ENCODE measurements at places on chromosomes 4 and X. TPM values are rescaled to one million over a fixed set of nuclear protein-coding genes. Genes with fewer than 3 reads are reported as not detected.

TMPRSS11A gene
- total RNA-seq, result not detected

PIR gene
- 20.0 TPM for total RNA-seq

SSX1 gene
- not detected for total RNA-seq

XPNPEP2 gene
- total RNA-seq, result 7.1 TPM

RBMXL3 gene
- total RNA-seq, result not detected

GAR1 gene
- 7.0 TPM for total RNA-seq

PCDH7 gene
- total RNA-seq, result 0.69 TPM

DMRTC1 gene
- total RNA-seq, result not detected

MAGEB17 gene
- not detected for total RNA-seq
